Right lobe of liver (tissue), 6 donors: ENCODE measurements at places on chromosomes 1 and 21. TPM values are rescaled to one million over a fixed set of nuclear protein-coding genes. Genes with fewer than 3 reads are reported as not detected.

The TMEM82 gene
- 17.5 TPM for total RNA-seq

The SPAG17 gene
- total RNA-seq, result 0.18 TPM

The C1orf94 gene
- not detected for total RNA-seq

The GBP6 gene
- not detected for total RNA-seq

The LMOD1 gene
- 2.9 TPM for total RNA-seq

The NEK2 gene
- 0.80 TPM for total RNA-seq

The ANXA9 gene
- 14.9 TPM for total RNA-seq

The CD247 gene
- 0.48 TPM for total RNA-seq

The HJV gene
- 102 TPM for total RNA-seq

The CHODL gene
- not detected for total RNA-seq

The LCE1D gene
- not detected for total RNA-seq

The SEC16B gene
- total RNA-seq, result 35.3 TPM

The CTSS gene
- 195 TPM for total RNA-seq

The RGS13 gene
- total RNA-seq, result not detected

The GUCA2A gene
- not detected for total RNA-seq

The NMNAT1 gene
- 7.4 TPM for total RNA-seq

The CCDC30 gene
- total RNA-seq, result 0.37 TPM

The ZNF496 gene
- 5.2 TPM for total RNA-seq

The AJAP1 gene
- 0.06 TPM for total RNA-seq

The PTPN7 gene
- total RNA-seq, result 5.1 TPM

The KRTAP21-2 gene
- not detected for total RNA-seq

The MROH7 gene
- total RNA-seq, result 1.4 TPM

The TDRD10 gene
- total RNA-seq, result 1.3 TPM

The OR2T11 gene
- not detected for total RNA-seq

The BARHL2 gene
- not detected for total RNA-seq

The TTC22 gene
- 6.1 TPM for total RNA-seq

The RUNX1 gene
- 4.2 TPM for total RNA-seq

The RAB13 gene
- total RNA-seq, result 22.0 TPM

The NBPF8 gene
- 15.2 TPM for total RNA-seq

The MYOC gene
- not detected for total RNA-seq

The PCBP3 gene
- 0.93 TPM for total RNA-seq

The ITLN2 gene
- total RNA-seq, result not detected

The SAMD11 gene
- total RNA-seq, result 2.1 TPM

The TFF2 gene
- total RNA-seq, result 0.61 TPM
